ENCODE measurements at places on chromosomes 4 and X.

GRCh38 chrX:72083291-72083690 is 48.4 kb downstream of the RTL5 start:
- no peak for DNase-seq

GRCh38 chrX:9717376-9717775 is 48.3 kb downstream of the GPR143 start:
- no peak for DNase-seq

GRCh38 chr4:40288566-40288965 is 46.6 kb upstream of the CHRNA9 start:
- no peak for DNase-seq

DNA sequence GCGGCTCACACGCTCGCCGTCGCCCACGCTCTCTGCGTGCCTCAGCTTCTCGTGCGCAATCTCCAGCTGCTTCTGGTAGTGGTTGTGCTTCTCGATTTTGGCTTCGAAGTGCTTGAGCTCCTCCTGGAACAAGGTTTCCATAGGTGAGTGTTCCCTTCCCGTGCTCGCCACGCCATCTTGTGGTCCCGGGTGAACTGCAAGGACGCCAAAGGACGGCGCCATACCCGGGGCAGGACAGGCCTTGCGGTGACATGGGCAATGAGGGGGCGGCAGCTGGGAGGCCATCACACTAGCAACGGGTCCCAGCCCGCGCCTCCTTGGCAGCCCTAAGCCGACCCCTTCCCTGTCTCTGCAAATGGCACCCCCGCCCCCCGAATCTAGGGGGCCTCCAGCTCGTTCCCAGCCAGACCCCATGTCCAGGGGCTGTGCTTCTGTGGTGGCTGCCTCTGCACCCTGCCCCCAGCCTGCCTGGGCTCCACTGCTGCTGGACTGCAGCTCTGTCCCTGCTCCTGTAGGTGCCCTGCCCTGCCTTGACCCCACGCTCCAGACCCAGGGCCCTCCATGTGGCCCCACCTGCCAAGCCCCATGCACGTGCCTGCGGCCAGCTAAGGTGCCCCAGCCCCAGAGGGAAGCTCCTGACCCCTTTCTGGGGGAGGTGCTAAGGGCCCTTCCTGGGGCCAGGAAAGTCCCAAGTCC is 17.3 kb downstream of the LRPAP1 start:
- DNase-seq = no peak

DNA sequence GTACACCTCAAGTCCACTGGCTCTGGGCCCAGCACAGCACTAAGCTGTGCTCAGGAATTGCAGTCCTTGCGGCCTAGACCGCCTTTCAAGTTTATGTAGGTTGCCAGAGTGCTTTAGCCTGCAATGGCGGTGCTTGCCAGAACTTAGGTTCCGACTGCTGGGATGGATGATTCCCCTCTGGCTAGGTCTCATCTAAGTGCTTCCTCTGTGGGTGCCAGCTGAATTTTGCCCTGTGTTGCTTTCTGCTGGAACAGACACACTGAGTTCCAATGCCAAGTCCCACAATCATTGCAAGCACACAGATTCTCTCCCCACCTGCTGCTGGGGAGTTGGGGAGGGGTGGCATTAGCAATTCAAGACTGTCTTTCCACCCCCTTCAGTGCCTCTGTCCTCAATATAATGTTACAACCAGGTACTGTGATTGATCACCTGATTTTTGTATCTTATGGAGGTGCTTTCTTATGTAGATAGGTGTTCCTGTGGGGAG is 129.5 kb downstream of the GRID2 start:
- DNase-seq = no peak

GRCh38 chrX:42117318-42117717 is 194.0 kb upstream of the CASK start:
- no peak for DNase-seq

DNA sequence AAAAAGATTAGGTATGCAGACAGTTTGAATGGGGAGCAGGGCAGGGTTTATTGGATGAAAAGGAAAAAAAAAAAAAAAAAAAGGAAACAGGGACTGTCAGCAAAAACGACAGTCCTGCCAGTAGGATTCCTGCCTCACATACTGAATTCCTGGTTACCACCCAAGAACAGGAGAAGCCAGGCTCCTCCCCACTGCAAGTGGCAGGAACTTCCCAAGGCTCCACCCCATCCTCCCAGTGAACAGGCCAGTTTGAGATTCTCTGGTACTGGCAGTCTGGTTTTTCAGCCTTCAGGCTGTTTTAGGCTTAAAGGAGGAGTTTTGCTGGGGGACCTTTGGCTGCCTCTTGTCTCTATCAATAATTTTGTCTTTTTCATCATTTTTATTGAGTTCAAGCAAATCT is 360.0 kb upstream of the CXorf51A start:
- DNase-seq = peak; percentile 20

All from renal cortical epithelial cell (primary cell).